ENCODE measurements at places on chromosomes 12 and 14. TPM values are rescaled to one million over a fixed set of nuclear protein-coding genes. Genes with fewer than 3 reads are reported as not detected.

PMCH gene
- not detected for total RNA-seq

SH2B3 gene
- total RNA-seq, result 5.1 TPM

RGS6 gene
- 6.9 TPM for total RNA-seq

PZP gene
- not detected for total RNA-seq

Measured in occipital lobe (tissue), 3 donors.